ENCODE measurements at places on chromosomes 5 and 9.

GRCh38 chr5:20572614-20573013 is 584.6 kb upstream of the CDH18 start:
- DNase-seq: no peak

GRCh38 chr5:30368064-30368463 is 825.4 kb upstream of the CDH6 start:
- no peak for DNase-seq

DNA sequence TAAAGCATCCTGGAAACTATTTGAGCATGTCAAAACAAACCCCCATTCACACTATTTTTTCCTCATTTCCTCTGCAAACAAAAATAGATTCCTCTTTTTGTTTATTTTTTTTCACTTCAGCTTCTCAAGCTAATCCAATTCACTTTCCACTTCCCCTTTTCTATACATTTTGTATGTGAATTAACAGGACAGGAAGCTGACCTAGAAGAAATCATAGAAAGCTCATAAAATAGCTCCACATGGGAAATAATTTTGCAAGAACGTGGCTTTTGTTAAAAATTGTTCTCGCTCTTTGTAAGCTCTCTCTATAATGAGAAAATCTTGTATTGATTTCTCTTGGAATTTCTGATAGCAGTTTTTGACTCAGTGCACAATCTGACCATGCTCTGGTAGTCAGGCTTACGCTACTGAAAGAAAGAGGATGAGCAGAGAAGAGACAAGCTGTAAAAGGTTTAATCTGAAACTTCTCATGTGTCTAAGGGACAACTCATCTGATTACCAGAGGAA is 215.8 kb downstream of the ADAMTS12 start:
- DNase-seq: no peak

- DNase-seq: no peak
Measured at GRCh38 chr9:37037503-37038301, 3.6 kb upstream of the PAX5 start.

DNA sequence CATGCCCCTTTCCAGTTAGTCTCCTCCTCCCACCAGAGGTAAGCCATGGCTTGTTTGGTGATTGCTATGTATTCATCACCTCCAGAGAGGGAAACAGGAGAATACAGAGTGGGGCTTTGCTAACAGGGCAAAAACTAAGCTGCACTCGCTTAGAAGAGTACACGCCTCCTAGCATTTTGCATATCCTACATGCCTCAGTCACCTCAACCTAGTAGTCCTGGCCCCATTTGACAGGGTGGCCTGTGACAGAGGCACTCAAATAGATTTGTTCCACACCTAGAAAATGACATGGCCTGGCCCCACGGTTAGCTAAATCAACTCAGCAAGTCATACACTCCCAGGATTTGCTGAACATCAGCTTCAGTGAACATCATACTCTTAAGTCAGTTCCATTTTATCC is 90.7 kb downstream of the CYFIP2 start:
- DNase-seq: no peak

GRCh38 chr5:139646912-139647505 is 1.1 kb upstream of the CXXC5 start:
- DNase-seq: peak; percentile 83

- no peak for DNase-seq
Measured at GRCh38 chr9:72827950-72828731, 124.7 kb downstream of the ALDH1A1 start.

GRCh38 chr5:33231935-33232334 is 208.8 kb upstream of the TARS1 start:
- no peak for DNase-seq

All from chondrocyte (in vitro differentiated cells).